NCI-H1092 (cell line): ENCODE measurements at places on chromosomes 2 and 18.

GRCh38 chr2:105166688-105167087, 74.9 kb upstream of the GPR45 start:
- DNase-seq = no peak

GRCh38 chr2:9347411-9347881, 75.9 kb downstream of the ITGB1BP1 start:
- DNase-seq = no peak

DNA sequence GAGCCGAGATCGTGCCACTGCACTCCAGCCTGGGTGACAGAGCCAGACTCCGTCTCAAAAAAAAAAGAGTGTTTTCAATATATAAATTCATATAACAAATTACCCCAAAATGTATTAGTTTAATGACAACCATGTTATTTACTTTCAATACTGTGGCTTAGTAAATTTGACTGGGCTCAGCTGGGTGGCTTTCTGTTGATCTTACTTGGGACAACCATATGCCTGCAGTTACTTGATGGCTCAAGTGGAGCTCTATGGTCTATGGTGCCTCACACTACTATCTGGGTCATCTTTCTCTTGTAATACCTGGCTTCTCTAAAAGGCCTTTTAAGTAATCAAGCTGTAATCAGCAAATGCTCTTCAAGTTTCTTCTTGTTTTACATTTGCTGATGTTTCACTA, 341.5 kb upstream of the SPHKAP start:
- no peak for DNase-seq

DNA sequence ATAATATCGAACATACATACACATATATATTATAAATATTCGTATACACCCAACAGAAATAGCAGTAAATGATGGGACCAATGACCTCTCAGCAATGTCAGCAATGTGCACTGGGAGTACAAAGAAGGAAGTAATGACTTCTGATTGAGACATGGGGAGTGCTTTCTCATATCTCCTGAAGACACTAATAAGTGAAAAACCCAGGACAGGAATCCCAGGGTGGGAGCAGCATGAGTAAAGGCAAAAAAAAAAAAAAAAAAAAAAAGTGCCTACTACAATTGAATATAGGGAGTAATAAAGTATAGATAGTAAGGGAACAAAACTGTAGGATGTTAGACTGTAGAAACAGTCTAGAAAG, 491.3 kb downstream of the IRS1 start:
- no peak for DNase-seq
